Stimulated activated CD4-positive, alpha-beta T cell treated with anti-CD3 and anti-CD28 coated beads, Interleukin-12 subunit alpha, Interleukin-12 subunit beta, amount 100 ng/mL, for 4 hours (primary cell): ENCODE measurements at places on chromosomes 2 and 18.

DNA sequence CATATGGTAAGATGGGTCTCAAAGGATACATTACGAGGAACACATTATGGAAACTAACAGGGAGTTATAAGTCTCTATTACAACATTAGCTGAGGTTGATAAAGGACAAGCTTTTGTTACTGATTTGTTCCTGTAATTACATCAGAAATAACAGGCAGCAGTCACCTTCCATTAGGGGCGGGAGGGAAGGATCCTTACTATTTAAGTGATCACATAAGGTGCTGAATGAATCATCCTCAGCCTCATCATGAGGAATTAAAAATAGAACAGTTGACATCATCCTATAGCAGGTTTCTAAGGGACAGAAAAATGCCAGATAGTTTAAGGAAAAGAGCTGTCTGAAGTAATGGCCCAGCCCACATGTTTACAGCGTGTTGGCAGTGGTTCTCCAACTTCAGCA, 86.9 kb upstream of the MGAT5 start:
- DNase-seq, result no peak

- no peak for DNase-seq
These were observed 371.2 kb downstream of the INSIG2 start for GRCh38 chr2:118459426-118459825.

- no peak for DNase-seq
These were observed 30.6 kb upstream of the CREB1 start for GRCh38 chr2:207499114-207499513.

GRCh38 chr2:65299246-65299645, 71.6 kb downstream of the ACTR2 start:
- peak; percentile 26 for DNase-seq

DNA sequence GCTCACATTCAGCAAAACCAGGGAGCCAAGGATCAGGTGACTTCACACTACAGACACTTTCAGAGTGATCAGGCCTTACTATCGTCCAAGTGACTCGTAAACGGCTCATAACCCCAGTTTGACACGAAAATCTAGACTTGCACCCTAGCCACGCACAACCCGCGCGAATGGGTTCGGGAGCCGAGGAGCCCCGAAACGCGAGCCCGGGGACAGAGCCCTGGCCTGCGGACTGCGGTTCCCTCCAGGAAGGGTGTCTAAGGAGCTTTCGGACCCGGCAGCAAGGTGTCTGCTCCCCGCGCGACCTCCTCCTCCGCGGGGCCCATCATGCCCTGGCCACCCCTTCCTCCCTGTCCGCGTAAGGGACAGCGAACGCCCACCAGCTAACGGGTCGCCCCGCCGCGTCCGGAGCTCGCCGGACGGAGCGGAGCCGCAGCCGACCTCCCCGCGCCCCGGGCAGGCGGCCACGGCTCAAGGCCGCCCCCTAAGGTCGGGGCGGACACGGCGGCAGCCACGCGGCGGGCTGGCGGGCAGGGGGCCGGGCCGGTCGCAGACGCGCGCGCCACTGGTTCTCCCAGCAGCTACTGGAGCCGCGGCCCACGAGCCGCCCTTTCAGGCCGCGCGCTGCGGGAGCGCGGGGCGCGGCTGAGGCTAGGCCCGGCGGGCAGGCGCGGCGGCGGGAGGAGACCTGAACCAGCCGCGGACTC, 575 bp downstream of the ATL2 start:
- peak; percentile 61 for DNase-seq

DNA sequence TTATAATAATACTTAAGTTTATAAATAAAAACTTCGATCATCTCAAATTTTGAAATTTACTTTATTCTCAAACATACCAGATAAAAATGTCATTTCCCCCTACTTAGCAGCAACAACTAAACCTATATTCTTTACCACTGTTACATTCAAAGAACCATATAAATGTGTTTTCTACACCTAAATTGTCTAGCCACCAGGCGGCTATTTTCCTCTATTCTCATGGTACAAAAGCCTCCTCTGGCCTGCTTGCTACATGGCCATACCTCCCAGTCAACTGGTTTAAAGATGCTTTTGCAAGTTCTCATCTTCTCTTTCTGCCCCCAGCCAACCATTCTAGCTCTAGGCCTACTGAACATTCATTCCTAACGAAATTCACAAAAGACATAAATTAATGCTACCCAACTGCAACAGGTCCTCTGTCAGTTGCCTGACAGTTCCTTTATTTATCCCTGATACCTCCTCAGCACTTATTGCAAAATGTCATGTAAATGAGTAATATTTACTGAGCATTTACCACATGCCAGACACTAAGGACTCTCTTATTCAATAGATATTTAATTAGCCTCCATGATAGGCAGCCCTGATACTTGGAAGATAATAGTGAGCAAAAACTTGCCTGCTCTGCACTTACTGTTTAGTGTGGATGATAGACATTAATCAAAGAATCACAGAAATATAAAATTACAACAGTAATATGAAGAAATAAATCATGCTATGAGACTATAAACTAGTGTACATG, 5.0 kb downstream of the C1D start:
- no peak for DNase-seq
